ENCODE measurements at places on chromosomes 13 and 19.

DNA sequence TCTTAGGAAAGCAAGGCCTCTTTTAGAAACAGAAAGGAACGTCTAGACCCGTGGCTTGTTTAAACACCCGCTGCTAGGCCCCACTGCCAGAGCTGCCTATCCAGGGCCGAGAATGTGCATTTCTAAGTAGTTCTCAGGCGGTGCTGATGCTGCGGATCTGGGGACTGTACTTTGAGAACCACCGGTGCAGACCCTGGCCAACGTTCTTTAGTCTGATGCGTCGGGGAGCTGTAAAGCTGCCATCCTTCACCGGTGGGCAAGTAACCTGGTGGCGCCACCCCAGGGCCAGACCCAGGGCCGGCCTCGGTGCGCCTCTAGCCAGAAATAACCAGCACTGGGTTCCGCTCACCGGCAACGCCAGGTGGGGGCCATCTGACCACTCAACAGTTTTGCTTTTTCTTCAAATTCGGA lies 47.1 kb downstream of the TGDS start:
- DNase-seq, result no peak

DNA sequence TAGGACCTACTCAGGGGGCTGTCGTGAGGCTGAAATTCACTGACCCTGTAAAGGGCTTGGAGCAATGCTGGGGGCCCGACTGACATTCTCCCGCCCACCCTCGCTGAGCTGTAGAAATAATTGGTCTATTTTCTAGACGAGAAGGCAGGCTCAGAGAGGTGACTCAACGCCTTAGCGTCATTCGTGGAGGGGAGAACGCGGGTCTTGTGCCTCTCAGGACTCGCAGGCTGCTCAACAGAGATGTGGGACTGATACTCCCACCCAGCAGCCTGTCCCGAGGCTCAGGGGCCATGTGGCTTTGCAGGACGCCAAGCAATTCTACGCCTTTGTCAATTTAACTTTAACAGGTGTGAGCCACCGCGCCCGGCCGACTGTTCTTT lies 23.6 kb upstream of the ASPDH start:
- no peak for DNase-seq

GRCh38 chr13:59345311-59345710 lies 818.4 kb downstream of the DIAPH3 start:
- no peak for DNase-seq

- DNase-seq, result no peak
These were observed 167.5 kb upstream of the ZNF536 start for GRCh38 chr19:30204721-30205120.

DNA sequence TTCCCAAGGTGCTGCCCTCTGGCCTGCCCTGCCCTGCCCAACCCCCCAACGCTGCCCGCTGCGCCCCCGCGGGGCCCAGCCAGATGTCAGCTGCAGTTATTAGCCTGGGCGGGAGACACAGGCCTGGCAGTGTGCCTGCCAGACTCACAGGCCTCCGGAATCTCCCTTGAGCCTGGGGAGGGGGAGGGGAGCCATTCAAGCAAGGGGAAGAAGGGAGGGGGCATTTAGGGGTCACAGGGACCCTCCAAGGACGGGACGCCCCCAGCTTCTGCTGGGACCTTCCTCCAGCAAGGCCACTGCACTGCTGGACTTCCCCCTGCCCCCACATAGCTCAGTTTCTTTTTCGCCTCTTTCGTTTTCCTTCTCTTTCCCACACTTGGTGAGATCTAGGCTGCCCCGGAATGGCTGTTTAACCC lies 2.6 kb upstream of the JUNB start:
- DNase-seq, result no peak

DNA sequence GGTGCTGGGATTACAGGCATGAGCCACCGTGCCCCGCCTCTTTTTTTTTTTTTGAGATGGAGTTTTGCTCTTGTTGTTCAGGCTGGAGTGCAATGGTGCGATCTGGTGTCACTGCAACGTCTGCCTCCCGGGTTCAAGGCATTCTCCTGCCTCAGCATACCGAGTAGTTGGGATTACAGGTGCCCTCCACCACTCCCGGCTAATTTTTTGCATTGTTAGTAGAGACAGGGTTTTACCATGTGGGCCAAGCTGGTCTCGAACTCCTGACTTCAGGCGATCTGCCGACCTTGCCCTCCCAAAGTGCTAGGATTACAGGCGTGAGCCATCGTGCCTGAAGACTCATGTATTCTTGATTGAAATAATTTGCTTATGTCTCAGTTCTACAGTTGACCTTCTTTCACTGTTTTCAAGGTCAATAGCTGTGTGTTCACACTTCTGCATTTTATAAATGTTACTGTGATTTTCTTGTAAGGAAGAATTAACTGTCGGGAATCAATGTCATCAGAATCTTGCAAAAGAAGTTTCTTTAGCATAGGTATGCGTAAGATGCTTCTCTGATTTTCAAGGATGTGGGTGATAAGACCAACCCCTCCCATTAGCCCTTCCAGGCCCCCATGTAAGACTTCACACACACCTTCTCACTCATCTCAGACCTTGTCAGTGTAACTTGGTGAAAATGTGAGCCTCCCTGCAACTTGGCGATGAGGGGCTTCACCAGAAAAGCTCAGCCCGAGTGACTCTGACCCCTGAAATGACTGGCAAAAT lies 12.7 kb upstream of the ZNF701 start:
- DNase-seq, result no peak

GRCh38 chr19:48588670-48589401 lies 17.7 kb upstream of the SPACA4 start:
- peak; percentile 69 for DNase-seq

- no peak for DNase-seq
These were observed 23.9 kb upstream of the CXCL17 start for GRCh38 chr19:42466521-42467182.

GRCh38 chr19:10143681-10144080 lies 24.0 kb upstream of the EIF3G start:
- no peak for DNase-seq

- DNase-seq, result no peak
These were observed at the start of gene NLRP12 for GRCh38 chr19:53824134-53824611. TSS of gene NLRP12 (minus strand) at chr19:53824314. CDS start at chr19:53824174, 140 bp downstream.
